ENCODE measurements at places on chromosomes 1 and 21.
A peak's percentile ranks its signal among the peaks of the same experiment; 100 is the strongest.

- DNase-seq: no peak
Observed at GRCh38 chr21:42163511-42163863, 55.5 kb upstream of the ABCG1 start.

- peak; percentile 69 for DNase-seq
Observed at GRCh38 chr1:156499842-156500542, 583 bp downstream of the MEF2D start.

DNA sequence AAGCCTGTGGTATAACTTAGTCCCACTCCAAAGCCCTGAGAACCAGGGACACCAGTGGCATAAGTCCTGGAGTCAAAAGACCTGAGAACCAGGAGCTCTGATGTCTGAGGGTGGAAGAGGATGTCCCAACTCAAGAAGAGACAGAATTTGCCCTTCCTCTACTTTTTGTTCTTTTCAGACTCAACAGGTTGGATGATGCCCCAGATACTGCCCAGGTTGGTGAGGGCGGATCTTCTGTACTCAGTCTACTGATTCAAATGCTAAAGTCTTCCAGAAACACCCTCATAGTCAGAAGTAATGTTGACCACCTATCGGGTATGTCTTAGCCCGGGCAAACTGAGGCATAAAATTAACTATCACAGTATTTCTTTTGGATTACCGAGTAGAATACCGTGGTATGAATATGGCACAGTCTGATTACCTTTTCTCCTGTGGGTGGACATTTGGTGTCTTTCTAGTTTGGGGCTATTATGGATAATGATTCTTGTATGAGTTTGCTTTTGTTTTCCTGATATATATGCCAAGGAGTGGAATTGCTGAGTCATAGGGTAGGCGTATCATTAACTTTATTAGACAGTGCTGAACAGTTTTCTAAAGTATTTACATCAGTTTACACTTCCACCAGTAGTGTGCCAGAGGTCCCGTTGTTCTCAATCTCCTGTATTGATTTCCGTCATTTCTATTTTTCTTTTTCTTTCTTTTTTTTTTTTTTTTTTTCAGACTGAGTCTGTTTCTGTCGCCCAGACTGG is 3.2 kb upstream of the CHAF1B start:
- no peak for DNase-seq

- DNase-seq: no peak
Observed at GRCh38 chr1:36400514-36400824, 2.8 kb upstream of the LSM10 start.

DNA sequence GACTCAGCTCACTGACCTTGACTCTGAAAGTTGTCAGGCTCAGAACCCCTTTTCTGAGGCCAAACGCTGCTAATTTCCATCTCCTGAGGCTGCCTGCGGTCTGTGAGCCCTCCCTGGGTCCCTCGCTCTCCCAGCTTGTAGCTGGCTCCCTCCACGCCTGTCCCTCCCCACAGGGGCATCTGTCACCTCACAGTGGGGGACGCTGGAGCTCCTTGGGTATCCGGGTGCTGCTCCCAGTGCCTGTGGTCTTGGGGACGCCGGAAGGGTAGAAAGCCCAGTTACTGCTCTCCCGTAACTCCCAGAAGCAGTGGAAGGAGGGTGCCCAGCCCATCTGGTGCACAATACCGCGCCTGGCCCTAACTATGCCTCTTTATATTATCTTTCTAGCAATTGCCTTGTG is 13.0 kb upstream of the MMEL1 start:
- peak; percentile 52 for DNase-seq

DNA sequence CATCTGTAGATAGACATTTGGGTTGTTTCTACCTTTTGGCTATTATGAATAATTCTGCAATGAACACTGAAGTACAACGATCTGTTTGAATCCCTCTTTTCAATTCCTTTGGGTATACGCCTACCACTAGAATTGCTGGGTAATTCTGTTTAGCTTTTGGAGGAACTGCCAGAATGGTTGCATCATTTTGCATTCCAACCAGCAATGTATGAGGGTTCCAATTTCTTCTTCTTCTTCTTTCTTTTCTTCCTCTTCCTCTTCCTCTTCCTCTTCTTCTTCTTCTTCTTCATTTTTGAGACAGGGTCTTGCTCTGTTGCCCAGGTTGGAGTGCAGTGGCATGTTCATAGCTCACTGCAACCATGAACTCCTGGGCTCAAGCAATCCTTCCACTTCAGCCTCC is 13.8 kb upstream of the THEM5 start:
- no peak for DNase-seq

DNA sequence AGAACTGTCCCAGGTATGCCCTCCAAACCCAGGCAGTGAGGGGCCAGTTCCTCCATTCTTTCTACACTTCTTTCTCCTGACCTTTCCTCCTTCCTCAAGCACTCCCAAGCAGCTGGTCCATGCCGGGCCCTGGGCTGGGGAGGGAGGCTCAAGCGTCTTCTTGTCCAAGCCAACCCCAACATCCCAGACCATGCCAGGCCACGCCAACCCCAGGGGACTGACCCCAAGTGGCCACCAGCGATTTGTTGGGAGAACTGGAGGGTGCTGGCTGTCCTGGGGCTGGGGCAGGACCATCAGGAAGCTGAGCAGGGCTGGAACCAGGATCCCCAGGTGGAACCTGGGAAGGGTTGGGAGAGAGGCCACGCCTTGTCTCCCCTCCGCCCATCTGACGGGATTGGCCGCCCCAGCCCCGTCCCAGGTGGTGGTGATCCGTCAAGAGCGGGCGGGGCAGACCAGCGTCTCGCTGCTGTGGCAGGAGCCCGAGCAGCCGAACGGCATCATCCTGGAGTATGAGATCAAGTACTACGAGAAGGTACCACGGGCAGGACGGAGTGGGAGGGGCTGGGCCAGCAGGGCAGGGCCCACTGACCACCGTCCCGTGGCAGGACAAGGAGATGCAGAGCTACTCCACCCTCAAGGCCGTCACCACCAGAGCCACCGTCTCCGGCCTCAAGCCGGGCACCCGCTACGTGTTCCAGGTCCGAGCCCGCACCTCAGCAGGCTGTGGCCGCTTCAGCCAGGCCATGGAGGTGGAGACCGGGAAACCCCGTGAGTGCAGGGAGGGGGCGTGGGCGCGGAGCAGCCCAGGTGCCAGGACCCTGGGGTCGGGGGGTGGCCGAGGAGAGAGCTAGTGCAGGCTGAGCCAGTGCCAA is 29.9 kb downstream of the EPHA8 start:
- DNase-seq: no peak

DNA sequence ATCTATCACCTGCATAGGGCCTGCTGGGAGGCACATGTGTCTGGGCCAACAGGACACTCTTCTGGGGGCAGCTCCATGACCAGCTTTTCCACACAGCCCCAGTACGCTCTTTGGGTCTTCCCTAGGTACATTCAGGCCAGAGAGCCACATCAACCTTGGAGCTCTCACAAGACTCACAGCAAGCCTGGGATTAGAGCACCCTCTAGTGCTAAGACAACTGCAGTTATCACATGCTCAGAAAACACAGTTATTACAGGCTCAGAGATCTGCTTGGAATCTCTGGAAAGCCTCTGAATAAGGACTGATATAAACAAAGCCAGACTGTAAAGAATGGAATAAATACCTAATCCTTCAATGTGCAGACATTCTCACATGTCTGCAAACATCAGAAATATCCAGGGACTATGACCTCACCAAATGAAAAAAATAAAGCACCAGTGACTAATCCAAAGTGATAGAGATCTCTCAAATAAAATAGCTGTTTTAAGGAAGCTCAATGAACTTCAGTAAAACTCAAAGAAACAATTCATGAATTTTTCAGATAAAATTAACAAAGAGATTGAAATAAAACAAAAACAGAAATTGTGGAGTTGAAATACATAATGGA is 563.9 kb upstream of the NR5A2 start:
- DNase-seq: no peak

GRCh38 chr1:31712630-31713029 is 8.8 kb upstream of the COL16A1 start:
- peak; percentile 61 for DNase-seq

Measured in tibial artery (tissue), 4 donors.